ENCODE measurements at places on chromosomes 7 and 10.

DNA sequence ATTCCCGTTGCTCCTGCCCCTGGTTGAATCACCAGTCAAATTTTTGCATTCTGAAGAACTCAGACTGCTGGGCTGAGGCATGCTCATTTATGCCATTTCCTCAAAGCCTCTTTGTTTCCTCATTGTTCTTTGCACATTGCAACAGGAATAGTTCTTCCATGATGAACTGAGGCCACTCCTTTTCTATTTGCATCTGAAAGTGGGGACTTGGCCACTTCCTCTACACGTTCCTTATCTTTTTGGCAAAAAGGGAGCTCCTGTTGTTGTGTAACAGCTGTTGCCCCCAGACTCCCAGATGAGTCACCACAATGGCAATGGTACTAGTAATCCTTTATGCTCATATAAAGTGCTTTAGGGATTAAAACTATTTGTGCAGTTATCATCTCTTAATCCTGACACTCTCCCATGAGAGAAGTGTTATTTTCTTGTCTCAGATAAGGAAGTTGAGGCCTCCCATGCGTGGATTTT lies 20.1 kb upstream of the ITPRID1 start:
- no peak for DNase-seq

DNA sequence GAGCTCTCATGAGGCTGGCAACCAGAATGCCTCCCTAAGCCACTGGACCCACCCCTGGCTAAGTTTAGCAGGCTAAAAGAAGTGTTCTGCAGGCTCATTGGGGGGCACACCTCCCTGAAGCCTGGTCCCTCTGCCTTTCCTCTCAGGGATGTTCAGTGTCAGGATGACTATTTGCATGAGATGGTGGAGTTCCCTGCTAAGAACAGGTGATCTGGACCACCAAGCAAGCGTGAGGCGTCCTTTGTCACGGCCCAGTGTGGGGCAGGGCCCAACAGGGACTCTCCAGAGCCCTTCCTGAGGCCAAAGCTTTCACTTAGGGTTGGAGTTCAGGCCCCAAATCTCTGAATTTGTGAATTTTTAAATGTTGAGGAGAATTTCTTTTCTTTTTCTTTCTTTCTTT lies 12.0 kb downstream of the SUFU start:
- DNase-seq: no peak

GRCh38 chr7:20964281-20964918 lies 177.7 kb upstream of the SP8 start:
- no peak for DNase-seq

DNA sequence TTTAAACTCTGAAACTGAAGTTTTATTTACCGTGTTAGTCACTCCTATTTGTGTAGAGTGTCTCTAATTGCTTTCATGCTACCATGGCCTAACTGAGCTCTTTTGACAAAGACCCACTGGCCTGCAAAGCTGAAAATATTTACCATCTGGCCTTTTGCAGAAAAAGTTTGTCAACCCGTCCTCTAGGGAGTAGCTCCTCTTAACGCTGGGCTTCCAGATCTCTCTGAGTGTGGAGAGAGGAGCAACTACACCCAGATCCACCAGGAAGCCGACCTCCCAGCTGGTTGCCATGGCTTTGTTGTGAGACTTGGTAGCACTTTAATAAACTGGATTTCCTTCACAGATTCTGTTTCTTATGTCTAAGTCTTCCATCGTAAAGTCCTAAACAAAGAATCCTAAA lies 4.2 kb upstream of the C10orf71 start:
- DNase-seq: no peak

GRCh38 chr7:7966141-7966734 lies 2.4 kb upstream of the GLCCI1 start:
- DNase-seq: no peak

GRCh38 chr10:119274519-119275045 lies 67.2 kb downstream of the GRK5 start:
- no peak for DNase-seq

DNA sequence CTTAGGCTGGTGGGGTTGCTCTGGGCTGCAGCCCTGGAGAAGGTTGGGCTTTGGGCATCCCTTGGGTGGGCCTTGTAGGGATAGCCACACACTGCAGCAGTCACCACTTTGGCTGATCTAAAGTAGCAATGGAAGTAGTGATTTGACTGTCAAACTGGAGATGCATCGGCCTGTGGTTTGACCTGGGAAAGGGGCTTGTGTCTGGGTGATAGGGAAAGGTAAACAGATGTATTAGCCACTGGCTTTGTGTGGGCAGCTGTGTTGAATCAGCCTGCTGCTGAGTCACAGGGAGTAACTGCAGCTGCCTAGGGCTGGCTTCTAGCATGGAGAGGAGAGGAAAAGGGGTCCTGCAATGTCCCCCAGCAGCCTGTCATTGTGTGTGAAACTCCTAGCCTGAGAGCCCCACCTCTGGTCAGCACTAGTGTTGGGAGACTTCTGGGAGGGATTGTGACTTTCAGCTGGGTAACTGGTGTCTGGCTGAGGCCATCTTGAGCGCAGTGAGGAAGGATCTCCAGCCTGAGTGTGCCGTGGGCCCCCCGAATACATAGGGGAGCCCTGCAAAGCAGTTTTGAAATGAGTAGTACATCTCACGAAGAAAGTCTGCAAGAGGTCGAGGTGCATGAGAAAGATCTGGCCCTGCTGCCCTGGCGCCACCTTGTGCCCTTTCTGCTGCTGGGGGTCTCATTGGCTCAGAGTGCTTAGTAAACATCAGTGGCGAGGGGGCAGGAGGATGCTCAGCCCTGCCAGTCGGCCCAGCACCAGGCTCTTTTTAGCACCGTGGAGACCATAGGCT lies 117.3 kb downstream of the FANK1 start:
- DNase-seq: no peak
